Endothelial cell (in vitro differentiated cells): ENCODE measurements at places on chromosomes 7 and 10. TPM values are rescaled to one million over a fixed set of nuclear protein-coding genes. Genes with fewer than 3 reads are reported as not detected.

GALNT17 gene
- 0.38 TPM for total RNA-seq

NRP1 gene
- total RNA-seq = 486 TPM

LSM5 gene
- 50.5 TPM for total RNA-seq

OIT3 gene
- total RNA-seq = 5.5 TPM

C10orf90 gene
- total RNA-seq = not detected

KAZALD1 gene
- total RNA-seq = 10.6 TPM

PCLO gene
- 5.1 TPM for total RNA-seq

CC2D2B gene
- 2.1 TPM for total RNA-seq

PRKAR2B gene
- 28.4 TPM for total RNA-seq

FAM107B gene
- total RNA-seq = 462 TPM

SLC26A3 gene
- total RNA-seq = not detected

RPP38 gene
- total RNA-seq = 13.0 TPM

SAP25 gene
- total RNA-seq = 2.6 TPM

DNA sequence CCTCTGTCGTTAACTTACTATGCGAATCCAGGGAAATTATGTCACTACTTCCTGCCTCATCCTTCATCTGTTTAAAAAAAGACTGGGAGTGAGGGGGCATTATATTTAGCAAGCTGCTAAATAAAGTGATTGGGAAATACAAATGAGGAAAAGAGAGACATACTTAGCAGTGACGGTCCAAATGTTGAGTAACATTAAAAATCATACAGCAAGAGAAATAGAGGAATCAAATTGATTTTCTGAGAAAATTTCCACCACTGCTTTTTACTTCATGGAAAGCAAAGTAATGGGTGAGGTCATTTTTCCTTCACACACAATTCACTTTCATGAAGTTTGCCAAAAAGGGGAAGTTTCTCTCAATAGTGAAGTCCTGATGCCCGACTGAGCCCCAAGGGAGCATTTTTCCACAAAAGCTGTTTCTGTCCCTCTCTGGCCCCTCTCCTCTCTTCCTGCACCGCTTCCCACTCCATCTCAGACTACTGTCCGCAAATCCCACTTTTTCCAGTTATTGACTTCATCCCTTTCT is 61.9 kb upstream of the ADO start:
- no peak for DNase-seq

- DNase-seq = no peak
These were observed 2.5 kb upstream of the ITIH2 start for GRCh38 chr10:7700577-7701125.

GRCh38 chr10:54826994-54827560 is 26.0 kb upstream of the PCDH15 start:
- DNase-seq = no peak

GRCh38 chr7:142327628-142328405 is 70.0 kb upstream of the PRSS58 start:
- DNase-seq = no peak

DNA sequence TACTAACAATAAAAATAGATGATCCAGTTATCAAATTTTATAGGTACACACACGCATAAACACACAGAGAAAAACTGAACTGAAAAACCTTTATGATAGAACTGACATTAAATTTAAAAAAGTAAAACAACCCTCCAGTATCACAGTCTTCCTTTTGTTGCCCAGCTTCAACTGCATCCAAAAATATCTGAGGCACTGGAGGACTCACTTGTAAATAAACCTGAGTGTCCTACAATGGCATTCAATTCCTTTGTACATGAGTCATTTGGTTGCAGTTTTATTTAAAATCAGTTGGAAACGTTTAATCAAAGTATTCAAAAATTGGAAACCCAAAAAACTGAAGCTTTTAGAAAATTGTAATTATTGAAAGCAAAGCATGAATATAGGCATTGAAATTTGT is 265.2 kb upstream of the CSTF2T start:
- no peak for DNase-seq

GRCh38 chr10:3813267-3813666 is 28.3 kb upstream of the KLF6 start:
- DNase-seq = no peak

DNA sequence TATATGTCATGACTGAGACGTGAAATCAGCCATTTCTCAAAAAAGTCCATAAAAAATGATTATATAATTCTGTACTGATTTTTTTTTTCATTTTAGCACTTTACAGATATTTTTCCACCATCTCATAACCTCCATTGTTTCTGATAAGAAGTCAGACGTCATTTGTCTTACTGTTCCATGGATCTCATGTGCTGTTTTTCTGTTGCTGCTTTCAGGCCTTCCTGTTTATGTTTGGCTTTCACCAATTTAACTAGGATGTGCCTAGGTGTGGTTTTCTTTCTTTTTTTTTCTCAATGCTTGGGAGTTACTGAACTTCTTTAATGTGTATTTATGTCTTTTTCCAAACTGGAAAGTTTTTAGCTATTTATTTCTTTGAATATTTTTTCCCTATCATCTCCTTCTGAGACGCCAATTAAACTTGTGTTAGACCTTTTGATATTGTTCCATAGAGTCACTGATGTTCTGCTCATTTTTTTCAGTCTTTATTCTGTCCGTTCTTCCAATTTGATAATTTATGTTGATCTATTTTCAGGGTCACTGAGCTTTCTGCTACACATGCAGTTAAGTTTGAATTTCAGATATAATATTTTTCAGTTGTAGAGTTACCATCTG is 43.3 kb downstream of the TAF3 start:
- DNase-seq = no peak

GRCh38 chr7:126957443-126957842 is 295.3 kb downstream of the GRM8 start:
- DNase-seq = no peak

- DNase-seq = no peak
These were observed 102.6 kb upstream of the DDC start for GRCh38 chr7:50667789-50668226.

GRCh38 chr10:92742331-92743228 is 52.8 kb downstream of the HHEX start:
- DNase-seq = no peak

DNA sequence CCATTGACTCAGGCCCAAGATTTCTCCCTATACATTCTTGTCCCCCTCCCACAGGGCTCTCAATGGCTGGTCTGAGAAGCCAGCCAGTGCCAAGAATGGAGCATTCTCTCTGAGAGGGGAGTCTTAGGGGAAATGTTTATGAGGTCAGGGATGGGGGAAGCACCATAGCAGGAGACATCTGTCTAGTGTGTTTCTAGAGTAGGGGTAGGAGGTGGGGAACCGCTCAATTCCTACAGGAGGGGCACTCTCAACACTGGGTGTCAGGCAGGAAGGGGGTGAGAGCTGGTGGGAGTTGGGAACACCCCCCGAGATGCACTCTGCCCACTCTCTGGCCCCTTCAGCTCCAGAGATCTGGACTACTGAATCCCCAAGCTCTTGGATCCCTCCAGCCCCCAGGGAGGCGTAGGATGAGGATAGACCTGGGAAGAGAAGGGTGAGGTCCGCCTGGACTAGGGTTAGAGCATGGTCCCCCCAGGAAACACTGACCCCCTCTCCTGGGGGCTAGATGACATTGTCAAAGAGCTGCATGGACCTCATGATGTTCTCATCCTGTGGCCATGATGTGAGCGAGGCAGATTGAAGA is 8.7 kb upstream of the OGA start:
- DNase-seq = no peak

GRCh38 chr10:86019141-86019540 is 347.5 kb downstream of the GRID1 start:
- DNase-seq = no peak

- no peak for DNase-seq
These were observed 20.4 kb downstream of the ITGB8 start for GRCh38 chr7:20350996-20351692.

DNA sequence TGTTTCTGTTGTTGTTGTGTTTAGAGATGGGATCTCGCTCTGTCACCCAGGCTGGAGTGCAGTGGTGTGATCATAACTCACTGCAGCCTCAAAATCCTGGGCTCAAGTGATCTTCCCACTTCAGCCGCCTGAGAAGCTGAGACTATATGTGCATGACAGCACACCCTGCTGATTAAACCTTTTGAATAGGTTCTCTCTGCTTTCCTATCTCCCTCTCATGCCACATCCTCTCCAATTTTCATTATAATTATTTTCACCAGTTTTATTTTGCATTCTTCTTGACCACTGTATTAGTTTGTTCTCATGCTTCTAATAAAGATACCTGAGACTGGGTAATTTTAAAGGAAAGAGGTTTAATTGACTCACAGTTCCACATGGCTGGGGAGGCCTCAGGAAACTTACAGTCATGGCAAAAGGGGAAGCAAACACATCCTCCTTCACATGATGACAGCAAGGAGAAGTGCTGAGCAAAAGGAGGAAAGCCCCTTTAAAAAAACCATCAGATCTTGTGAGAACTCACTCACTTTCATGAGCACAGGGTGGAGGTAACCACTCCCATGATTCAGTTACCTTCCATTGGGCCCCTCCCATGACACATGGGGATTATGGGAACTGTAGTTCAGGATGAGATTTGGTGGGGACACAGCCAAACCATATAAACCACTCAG is 12.9 kb downstream of the AGK start:
- no peak for DNase-seq

GRCh38 chr10:106765241-106765754 is 399.2 kb downstream of the SORCS1 start:
- no peak for DNase-seq

DNA sequence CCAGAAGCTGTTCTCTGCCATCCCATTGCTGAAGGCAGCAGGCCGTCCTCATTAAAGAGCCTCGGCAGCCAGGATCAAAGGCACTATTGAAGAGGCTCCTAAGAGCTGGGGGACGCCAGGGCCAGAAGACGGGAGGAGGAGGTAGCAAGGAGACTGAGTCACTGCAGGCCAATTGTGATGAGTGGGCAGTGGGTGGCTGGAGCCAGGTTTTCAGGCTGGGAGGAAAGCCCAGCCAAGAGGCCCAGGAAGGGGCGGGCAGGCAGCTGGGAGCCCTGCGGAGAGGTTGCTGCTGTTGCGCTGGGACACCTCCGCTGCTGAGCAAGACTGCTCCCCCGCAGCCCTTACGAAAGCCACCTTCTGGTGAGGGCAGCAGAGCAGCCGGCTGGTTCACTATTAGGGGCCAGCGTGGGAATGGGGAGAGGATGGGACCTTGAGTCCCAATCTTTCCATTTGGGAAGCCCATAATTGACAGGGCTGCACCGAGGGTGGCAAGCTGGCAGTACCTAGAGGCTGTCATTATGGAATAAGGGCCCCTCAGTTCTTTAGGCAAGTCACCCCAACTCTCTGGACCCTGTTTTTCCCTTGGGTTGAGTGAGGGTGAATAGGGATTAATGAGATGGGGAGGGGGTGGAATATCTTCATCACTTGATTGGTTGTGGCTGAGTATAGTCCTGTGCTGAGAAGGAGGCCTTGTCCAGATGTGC is 48.4 kb downstream of the UNC5B start:
- no peak for DNase-seq

DNA sequence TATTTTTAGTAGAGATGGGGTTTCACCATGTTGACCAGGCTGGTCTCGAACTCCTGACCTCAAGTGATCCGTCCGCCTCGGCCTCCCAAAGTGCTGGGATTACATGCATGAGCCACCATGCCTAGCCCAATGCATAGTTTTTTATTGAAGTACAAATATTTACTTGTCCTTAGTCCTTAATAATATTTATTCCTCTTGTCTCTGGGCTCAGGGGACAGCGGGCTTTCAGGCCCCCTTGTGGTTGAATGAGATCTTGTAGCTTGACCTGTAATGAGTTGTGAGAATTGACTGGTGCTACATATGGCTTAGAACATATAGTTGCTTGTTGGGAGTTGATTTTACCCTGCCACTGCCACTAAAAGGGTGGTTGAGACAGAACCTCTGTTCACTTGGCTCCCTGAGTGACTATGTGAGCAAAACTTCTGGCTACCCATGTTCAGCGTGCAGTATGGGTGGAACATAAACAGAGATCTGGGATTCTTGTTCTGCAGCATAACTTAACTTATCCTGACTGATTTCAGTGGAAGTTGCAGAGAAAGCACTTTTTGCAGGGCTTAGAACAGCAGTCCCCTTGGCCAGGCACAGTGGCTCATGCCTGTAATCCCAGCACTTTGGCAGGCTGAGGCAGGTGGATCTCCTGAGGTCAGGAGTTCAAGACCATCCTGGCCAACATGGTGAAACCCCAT is 14.9 kb downstream of the CCL26 start:
- DNase-seq = peak; percentile 37

DNA sequence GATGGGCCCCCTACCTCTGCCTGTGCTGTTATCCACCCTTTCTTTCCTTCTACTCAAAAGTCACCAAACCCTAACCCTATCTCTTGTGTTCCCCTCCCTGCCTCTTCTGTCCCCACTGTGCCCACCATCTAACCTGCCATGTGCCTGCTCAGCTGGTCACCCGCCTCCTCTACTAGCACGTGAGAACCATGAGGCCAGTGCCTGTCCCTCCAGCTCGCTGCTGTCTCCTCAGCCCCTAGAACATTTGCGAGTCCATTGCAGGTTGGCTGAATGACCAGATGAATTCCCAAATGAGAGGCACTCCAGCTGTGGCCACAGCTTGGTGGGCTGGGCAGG is 129.0 kb downstream of the ARHGAP22 start:
- DNase-seq = no peak

DNA sequence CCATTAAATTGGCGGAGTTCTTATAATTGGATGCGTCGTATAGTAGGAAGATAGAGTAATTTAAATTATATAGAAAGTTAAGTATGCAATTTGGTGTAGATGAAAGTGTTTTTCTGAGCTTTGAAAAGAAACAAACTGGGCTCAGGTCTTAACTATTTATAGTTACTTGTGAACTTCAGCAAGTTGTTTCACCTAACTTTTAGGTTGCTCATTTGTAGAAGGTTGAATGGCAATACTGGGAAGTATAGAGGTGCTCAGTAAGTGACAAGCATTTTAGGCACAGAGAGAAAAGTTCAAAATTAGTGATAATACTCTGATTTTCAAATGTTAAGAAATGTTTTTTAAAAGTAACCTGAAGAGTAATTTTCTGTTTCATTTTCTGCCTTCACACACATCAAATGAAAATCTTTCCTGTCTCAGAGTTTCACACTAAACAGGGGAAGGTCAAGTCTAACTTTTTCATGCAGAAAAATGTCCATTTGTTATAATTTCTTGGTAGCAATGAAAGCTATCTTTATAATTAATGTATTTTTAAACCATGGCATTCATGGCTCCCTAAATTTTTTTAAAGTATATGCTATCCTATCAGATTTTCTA is 146.5 kb downstream of the PHF14 start:
- DNase-seq = no peak

GRCh38 chr10:96587264-96588059 is 650 bp upstream of the TM9SF3 start:
- DNase-seq = no peak

- DNase-seq = no peak
These were observed 462.1 kb upstream of the DPP6 start for GRCh38 chr7:153590136-153590535.

DNA sequence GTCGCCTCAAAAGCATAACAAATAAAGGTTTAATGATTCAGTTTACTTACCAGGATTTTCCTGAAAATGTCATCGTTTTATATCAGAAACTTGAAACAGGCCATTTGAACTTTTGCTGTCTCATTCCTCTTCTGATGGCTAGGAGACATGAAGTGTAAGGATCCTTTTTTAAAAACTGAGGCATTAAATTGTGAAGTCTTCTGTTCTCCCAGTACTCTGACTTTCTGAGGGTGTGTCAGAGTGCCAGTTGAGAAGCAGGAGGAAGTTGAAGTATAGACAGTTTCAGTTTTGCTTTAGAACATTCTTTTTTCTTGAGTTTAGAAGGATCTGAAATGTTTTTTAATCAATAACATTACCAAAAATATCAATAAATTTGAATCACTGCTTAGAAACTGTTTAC is at the start of gene SAMD9L:
Gene SAMD9L, minus strand, starts transcription at position 242 of the 400 bp plus-strand sequence. CDS start 12,414 bp downstream, outside the sequence.
- DNase-seq = no peak

GRCh38 chr10:4503076-4503475 is 322.9 kb upstream of the AKR1E2 start:
- no peak for DNase-seq

- no peak for DNase-seq
These were observed 19.8 kb downstream of the MDFIC start for GRCh38 chr7:114941692-114942091.
